ENCODE measurements at places on chromosomes 11 and 22.
A peak's percentile ranks its signal among the peaks of the same experiment; 100 is the strongest.

GRCh38 chr22:22558972-22559603 lies at the start of gene PRAME:
PRAME (minus strand) TSS chr22:22559265; CDS start chr22:22556832, 2,433 bp downstream.
- peak; percentile 7 for DNase-seq

- DNase-seq = no peak
These were observed 41.1 kb downstream of the OSBP start for GRCh38 chr11:59574467-59574866.

GRCh38 chr22:44586351-44586990 lies 88.4 kb upstream of the RTL6 start:
- DNase-seq = no peak

- DNase-seq = no peak
These were observed 42.3 kb upstream of the DKK3 start for GRCh38 chr11:12050470-12051286.

DNA sequence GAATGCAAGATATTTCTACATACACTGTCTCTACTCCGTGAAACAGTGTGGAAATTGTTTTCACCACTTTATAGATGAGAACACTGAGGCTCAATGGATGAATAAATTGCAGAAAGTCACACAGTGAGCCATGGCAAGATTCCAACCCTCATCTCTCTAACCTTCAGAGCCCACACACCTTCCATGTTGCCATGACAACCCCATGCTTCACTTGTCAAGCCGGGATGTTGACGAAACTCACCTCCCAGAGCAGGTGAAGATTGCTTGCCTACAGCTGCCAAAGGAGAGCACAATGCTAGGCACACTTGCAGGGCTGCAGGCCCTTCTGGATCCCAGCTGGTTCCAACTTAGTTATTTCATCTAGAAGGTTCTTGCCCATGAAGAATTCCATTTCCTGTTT lies 71.4 kb upstream of the SEZ6L start:
- DNase-seq = no peak

DNA sequence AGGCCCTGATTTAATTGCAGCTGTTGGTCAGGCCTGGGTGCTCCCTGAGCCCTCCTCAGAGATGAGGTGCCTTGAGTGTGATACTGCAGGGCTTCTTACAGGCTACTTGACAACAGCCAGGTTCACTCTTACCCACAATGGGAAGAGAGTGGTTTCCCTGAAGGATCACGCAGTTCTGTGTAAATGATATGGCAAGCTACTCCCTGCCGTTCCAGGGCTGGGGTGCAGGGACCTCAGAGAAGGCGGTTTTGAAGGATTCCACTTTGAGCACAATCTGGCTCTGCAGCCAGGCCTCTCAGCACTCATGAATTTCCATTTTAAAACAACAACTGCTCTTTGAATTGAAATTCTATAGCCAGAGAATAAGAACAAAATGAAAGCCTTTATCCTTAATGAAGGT lies 92.9 kb downstream of the SLC17A6 start:
- no peak for DNase-seq

- DNase-seq = no peak
These were observed 3.7 kb upstream of the GAL start for GRCh38 chr11:68680541-68681231.

DNA sequence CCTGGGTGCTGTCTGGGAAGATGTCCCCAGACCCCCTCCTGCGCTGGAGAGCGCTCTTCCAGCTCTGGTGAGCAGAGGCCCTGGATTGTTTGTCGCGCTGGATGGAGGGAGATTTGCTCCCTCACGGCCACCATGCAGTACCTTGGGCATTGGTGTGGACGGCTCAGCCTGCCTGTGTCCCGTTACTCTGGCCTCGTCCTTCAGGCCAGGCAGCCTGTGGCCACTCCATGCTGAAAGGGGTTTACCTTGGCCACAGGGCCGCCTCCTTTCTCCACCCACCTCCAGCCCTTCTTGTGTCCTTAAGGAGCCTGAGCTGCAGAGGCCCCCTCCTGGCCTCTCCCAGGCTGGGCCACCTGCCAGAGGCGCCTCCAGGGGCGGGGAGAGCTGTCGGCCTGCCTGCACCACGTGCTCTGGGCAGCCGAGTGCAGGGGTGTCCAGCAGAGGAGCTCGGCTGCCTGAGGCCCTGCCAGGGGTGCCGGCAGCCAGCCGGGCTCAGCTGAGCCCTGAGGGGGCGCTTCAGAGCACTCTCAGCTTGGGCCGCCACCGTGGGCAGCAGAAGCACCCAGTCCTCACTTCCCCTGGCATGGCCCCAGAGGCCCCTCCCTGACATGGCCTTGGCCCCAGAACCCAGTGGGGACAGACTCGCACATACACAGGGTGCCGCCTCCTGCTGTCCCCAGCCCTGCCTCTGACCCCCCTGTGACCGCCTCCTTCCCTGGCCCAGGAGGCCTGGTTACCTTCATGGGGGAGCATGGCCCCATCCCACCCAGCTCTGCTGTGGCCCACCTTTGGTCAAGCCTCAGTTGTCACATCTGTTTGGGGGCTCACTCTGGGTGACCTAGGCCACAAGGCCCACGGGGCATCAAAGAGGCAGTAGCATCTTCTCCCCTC lies 3.4 kb downstream of the CCND1 start:
- peak; percentile 40 for DNase-seq

GRCh38 chr22:38578505-38578904 lies 8.5 kb upstream of the DMC1 start:
- no peak for DNase-seq

All from Ammon's horn (tissue), 1 donor.